ENCODE measurements at places on chromosomes 12 and 14.

DNA sequence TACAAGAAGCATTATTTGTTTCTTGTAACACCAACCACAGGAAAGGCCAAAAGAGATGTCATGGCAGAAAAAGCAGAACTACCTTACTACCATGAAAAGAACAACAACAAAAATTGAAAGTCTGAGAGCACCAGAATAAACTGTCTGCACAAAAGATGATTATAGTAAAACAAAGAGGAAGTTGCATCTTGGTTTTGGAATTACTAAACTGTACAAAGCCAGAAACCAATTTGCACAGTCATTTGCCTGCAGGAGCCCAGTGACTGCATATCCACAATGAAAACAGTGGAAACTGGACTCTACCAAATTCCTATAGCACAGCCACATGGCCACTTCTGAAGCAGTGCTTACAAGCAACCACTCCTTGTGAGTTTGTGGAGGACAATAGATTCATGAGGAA is 276.2 kb downstream of the SSPN start:
- DNase-seq: peak; percentile 69

DNA sequence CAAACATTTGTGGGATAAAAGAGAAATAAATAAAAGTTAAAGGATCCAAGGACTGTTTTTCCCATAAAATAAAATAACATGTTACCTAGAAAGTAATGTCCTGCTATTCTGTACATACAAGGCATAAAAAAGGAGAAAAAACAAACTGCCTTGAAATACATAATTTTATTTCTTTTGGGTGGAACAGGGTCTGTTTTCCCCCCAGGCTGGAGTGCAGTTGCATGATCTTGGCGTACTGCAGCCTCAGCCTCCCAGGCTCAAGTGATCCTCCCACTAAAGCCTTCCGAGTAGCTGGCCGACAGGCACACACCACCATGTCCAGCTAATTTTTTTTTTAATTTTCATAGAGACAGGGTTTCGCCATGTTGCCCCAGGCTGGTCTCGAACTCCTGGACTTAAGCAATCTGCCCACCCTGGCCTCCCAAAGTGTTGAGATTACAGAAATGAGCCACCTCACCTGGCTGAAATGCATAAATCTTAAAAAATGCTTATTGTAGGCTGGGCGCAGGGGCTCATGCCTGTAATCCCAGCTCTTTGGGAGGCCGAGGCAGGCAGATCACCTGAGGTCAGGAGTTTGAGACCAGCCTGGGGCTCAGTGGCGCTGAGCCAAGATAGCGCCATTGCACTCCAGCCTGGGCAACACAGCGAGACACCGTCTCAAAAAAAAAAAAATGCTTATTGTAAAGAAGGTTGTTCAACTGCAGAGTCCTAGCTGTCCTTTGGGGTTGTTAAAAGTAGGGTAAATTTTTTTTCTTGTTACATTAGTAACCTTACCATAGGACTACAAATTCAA is 4.1 kb upstream of the TUBA1C start:
- no peak for DNase-seq

- peak; percentile 54 for DNase-seq
Observed at GRCh38 chr14:50335989-50336824, 24.1 kb downstream of the DMAC2L start.

- DNase-seq: no peak
Observed at GRCh38 chr14:39912192-39913100, 480.2 kb upstream of the FBXO33 start.

DNA sequence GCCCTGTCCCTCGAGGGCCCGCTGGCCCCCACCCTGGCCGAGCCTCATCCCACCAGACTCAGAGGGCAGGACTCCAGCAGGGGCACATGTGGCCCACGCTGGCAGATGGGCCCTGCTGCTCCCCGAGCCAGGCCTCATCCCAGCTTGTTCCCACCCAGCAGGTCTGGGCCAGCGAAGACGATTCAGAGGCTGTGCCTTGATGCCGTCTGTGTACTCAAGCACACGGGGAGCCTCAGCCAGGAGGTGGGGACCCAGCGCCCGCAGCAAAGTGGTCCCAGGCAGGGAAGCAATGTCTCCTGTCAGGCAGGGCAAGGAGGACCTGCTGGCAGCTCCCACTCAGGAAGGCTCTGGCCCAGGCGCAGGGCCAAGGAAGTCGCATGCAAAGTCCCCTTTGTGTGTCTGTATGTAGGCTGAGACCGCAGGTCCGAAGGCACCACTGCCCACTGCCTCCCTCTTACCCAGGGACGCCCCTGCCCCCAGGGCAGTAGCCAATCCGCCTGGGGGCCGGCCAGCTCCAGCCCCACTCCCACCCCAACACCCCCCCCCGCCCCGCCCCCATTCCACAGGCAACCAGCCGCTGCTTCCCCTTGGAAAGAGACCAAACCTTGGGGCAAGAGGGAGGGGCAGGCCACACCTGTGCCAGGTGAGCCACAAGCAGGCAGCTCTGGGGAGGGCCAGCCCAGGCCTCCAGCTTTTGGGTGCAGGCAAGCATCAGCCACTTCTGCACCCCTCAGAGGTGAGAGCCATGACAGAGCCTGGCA is 9.4 kb downstream of the DEGS2 start:
- no peak for DNase-seq

GRCh38 chr14:76883447-76883846 is 57.2 kb downstream of the LRRC74A start:
- no peak for DNase-seq

DNA sequence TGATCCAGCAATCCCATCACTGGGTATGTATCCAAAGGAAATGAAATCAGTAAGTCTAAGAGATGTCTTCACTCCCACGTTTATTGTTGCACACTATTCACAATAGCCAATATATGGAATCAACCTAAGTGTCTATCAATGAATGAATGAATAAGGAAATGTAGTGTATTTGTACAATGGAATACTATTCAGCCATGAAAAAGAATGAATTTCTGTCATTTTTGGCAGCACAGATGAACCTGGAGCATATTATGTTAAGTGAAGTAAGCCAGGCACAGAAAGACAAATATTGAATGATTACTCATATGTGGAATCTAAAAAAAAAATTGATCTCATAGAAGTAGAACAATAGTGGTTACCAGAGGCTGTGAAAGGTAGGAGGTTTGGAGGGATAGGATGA is 30.6 kb upstream of the RFX4 start:
- DNase-seq: no peak

DNA sequence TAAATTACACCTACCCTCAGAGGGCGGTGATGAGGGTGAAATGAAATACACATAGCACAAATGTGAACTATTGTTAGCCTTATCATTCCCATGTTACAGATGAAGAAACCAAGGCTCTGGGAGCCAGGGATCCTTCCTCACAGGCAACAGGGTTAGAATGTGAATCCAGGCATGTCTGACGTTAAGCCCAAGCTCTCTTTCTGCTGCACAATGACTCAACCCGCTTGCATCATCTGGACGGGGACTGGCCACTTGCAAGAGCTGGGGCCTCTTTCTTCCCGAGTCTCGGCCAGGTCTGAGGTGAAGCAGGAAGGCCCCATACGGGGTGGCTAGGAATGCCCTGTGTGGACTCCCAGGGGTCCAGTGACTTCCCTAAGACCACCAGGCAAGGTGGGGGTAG is 105.2 kb downstream of the RBM19 start:
- DNase-seq: peak; percentile 85

DNA sequence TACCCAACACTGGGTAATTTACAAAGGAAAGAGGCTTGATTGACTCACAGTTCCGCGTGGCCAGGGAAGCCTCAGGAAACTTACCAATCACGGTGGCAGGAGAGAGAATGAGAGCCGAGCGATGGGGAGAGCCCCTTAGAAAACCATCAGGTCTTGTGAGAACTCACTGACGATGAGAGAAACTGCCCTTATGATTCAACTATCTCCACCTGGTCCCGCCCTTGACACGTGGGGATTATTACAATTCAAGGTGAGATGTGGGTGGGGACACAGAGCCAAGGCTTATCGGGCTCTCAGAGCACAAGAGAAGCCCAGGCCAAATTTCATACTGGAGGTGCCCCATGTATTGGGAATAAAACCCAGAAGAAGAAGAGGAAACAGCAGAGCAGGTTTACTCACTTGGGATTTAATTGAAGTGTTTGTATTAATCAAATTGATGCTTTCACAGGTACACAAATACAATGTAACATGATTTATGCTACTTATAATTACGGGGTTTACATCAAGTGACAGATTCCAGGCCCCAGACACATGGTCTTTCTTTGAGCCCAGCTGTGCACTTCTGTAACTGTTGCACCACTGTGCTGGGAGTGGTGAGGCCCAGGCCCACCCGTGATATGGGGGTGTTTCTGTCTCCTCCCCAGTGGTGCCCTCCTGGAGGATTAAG is 8.2 kb upstream of the CCDC85C start:
- DNase-seq: no peak
